SJSA1 (cell line): ENCODE measurements at places on chromosomes 7 and 10.

DNA sequence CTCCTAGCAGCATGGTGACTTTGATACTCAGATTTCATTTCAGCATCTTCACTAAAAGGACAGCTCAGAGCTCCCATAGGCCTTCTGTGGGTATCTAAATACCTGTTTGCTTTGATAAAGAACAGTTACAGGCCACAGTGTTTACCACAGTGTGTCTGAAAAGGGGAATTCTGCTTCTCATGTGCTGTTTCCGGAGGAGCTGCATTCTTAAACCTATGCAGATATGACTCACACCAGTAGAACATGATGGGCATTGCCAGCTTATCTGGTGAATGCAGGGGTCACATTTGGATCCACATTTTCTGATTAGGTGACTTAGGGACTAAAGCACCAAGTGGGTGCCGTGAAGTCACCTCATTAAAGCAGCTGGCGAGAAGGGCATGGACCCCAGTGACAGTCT is 52.6 kb downstream of the TRRAP start:
- DNase-seq = no peak
- no peak overlapping the region for H3K4me3 ChIP-seq
- H3K4me1 ChIP-seq = no peaks in the 10 kb centered on the region

DNA sequence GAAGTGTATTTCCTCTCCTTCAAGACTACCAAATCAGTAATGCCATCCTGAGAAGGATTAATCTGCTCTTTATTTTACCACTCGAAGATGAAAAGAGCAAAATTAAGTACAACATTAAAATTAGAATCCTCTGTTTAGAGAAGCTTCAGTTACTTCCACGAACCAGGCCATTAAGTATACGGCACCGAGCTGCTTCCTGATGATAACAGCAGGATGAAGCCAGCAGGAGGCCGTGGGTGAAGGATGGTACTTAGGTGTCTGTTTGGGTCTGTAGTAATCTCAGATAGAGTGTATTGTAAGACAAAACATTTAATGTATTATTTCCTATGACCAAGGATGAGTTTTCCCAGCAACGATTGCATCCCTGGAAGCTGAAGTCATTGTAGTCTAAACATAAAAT is 362.8 kb downstream of the SFMBT2 start:
- no peaks in the 10 kb centered on the region for H3K36me3 ChIP-seq
- H3K27ac ChIP-seq = no peak overlapping the region
- H3K27me3 ChIP-seq = no peaks in the 10 kb centered on the region
- no peak for DNase-seq

GRCh38 chr10:117360016-117360415 is 15.2 kb downstream of the PDZD8 start:
- no peak for DNase-seq
- no peak overlapping the region for H3K27ac ChIP-seq
- H3K4me3 ChIP-seq = no peak overlapping the region
- H3K36me3 ChIP-seq = no peaks in the 10 kb centered on the region

GRCh38 chr10:110963162-110963561 is 43.8 kb downstream of the SHOC2 start:
- H3K4me1 ChIP-seq = no peaks in the 10 kb centered on the region
- H3K4me3 ChIP-seq = no peak overlapping the region
- H3K27me3 ChIP-seq = no peaks in the 10 kb centered on the region

DNA sequence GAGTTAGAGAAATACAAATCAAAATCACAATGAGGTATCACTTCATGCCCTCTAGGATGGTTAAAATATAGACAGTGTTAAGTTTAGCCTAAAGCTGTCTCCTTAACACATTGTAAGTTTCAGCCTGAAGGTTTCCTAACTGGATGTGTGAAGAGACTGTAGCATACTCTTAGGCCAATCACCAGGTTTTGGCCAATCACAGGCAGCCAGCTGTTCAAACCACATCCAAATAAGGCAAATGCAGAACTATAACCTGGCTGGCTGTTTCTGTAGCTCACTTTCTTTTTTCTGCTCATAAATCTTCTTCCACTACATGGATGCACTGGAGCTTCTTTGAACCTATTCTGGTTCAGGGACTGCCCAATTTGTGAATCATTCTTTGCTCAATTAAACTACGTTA is 19.7 kb downstream of the ESYT2 start:
- no peak overlapping the region for H3K27ac ChIP-seq
- peaks cover 12% of the 10 kb centered on the region for H3K36me3 ChIP-seq
- H3K4me1 ChIP-seq = peaks cover 3% of the 10 kb centered on the region; the same call in 1 of the 2 replicates
- no peaks in the 10 kb centered on the region for H3K27me3 ChIP-seq

- DNase-seq = no peak
- H3K4me1 ChIP-seq = no peaks in the 10 kb centered on the region
- no peaks in the 10 kb centered on the region for H3K36me3 ChIP-seq
- no peaks in the 10 kb centered on the region for H3K27me3 ChIP-seq
- H3K4me3 ChIP-seq = no peak overlapping the region
These were observed 37.4 kb downstream of the HSPA12A start for GRCh38 chr10:116704926-116705325.

DNA sequence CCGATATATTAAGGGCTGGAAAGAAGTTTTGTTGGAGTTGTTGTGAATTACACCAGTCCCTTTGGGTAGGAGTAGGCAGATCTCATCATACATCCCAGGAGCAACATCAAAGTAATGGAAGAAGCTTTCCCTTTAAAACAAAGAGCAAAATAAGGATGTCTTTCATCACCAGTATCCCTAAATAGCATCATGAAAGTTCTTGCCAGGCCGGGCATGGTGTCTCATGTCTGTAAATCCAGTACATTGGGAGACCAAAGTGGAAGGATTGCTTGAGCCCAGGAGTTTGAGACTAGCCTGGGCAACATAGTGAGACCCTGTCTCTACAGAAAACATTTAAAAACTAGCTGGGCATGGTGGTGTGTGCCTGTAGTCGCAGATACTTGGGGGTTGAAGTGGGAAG is 38.7 kb downstream of the LRRC20 start:
- H3K36me3 ChIP-seq = peaks cover 17% of the 10 kb centered on the region
- no peak overlapping the region for H3K27ac ChIP-seq
- no peak overlapping the region for H3K4me3 ChIP-seq
- H3K27me3 ChIP-seq = no peaks in the 10 kb centered on the region
- no peak for DNase-seq
- H3K4me1 ChIP-seq = no peaks in the 10 kb centered on the region
